ENCODE measurements at places on chromosomes 4 and X.

DNA sequence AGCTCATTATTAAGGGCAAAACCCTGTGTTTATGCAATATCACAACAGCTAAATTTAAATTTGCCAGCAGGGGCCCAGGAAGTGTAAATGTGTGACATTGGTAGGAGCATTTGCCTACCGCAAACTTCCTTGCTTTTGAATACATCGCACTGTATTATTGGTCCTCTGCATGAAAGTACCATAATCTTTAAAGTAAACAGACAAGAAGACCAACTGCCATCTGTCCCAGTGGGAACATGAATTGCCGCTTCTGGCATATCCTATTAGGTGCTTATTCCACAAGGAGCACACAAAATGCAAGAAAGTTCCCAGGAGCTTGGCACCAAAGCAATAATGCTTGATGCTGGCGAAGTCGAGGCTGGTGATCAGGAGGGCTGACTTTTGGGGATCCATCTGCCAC lies 51.3 kb downstream of the SOD3 start:
- no peak for DNase-seq

- DNase-seq = no peak
Measured at GRCh38 chr4:4948370-4948769, 70.9 kb downstream of the CYTL1 start.

DNA sequence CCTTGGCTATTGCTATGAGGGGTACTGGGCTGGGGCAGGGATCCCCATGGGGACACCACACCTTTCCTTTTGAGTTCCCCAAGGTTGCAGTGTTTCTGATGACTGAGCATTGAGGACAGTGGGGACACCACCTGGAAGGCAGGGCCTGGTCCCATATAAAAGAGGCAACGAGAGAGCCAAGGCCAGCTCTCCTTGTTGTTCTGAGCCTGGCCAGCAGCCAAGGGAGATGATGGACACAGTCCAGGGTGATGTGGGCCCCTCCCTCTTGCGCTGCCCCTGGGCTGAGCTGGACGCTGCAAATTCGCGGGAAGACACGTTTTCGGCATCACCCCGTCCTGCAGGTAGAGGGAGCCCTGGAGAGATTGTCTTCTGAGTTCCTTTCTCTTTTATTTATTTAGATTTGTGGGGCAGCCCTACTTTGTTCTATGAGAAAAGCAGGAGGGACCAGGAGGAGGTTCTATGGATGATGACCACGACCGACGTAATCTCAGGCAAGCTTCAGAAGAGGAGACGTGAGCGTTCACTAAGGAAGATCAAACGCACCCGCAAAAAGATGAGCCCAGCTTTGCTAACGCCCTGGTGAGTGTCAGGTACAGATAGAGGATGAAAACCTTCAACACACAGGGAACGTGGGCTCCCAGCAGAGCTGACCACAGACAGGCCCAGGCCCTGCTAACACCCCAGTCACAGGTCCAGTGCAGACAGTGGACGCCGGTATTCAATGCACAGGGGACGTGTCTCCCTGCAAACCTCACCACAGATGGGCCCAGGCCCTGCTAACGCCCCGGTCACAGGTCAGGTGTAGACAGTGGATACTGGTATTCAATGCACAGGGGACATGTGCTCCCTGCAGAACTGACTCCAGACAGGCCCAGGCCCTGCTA lies 97.4 kb downstream of the SHOX start:
- no peak for DNase-seq

DNA sequence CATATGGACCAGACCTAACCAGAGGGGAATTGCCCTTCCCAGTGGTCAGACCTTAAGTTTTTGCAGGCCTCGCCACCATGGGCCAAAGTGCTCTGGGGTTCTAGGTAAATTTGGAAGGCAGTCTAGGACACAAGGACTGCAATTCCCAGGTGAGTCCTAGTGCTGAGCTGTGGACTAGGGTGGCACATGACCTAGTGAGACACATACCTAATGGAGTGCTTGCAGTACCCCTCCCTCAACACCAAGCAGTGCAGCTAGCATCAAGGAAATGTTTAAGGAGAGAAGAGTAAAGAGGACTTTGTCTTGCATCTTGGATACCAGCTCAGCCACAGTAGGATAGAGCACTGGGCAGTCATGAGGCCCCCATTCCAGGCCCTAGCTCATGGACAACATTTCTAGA lies 60.8 kb downstream of the BRCC3 start:
- no peak for DNase-seq

DNA sequence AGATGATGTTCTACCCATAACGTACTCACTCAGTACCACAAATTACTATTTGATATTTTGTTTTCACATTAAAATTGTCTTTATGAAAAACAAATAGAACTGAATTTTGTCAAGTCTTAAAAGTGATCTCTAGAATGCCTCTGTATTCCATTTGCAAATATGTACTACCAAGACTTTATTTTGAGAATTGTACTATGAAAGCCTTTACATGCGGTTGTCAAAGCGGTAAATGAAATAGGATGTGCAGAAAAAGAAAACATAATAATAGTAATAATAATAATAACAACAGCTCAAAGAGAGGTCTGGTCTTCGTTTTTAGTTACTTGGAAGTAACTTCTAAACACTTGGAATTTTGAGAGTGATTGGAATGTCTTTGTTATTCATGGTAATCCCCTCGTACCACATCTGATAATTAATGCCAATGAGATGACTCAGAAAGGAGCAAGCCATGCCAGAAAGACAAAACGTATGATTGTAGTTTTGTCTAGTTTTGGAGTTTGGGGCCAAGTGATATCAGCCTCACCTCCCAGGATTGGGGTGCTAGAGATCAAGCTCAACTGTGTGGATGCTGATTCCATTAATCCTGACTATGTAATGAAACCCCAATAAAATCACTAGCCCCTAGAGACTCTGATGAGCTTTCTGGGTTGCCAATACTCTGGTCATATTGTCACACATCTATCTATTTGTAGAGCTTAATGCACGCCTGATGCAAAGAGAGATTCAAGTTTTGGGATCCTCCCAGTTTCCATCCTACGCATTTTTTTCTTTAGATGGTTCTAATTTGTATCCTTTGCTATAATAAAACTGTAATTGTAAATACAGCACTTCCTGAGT lies 20.2 kb upstream of the CTSO start:
- no peak for DNase-seq

DNA sequence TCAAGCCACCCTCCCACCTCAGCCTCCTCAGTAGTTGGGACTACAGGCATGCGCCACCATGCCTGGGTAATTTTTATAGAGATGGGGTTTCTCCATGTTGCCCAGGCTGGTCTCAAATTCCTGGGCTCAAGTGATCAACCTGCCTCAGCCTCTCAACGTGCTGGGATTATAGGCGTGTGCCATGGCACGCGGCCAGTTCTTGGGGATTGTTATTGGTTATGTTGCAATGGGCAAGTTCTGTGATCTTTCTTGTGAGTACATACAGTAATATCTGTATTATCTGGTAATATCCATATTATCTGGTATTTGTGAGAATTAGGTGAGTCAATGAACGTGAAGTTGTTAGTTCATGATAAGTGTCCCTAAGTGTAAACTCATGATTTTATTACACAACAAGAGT lies 90.3 kb upstream of the TBL1X start:
- DNase-seq = no peak

- DNase-seq = no peak
Measured at GRCh38 chr4:81392164-81392563, 79.5 kb downstream of the RASGEF1B start.

- DNase-seq = no peak
Measured at GRCh38 chr4:53586121-53586816, 5.0 kb downstream of the LNX1 start.

- no peak for DNase-seq
Measured at GRCh38 chr4:155961575-155961974, 7.9 kb upstream of the CTSO start.

GRCh38 chrX:96433409-96434077 lies 251.1 kb upstream of the DIAPH2 start:
- no peak for DNase-seq

DNA sequence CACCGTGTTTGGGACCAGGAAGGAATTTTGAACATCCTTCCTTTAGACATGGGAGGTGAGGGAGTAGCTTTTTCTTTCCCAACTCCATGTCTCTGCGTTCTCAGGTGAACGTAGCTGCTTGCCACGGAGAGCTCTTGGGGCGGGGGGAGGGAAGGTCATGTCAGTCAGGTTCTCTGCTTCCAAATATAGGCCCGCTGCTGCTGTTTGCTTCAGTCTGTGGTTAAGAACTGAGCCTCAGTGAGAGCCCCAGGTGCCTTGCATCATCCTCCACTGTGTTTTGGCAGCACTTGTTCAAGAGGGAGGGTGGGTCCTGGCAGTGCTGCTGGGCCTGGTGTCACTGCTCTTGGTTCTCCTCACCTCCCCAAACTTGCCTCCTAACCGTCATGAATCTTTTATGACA lies 46.5 kb downstream of the HADH start:
- no peak for DNase-seq

- no peak for DNase-seq
Measured at GRCh38 chr4:112416464-112416863, 99.5 kb downstream of the NEUROG2 start.

DNA sequence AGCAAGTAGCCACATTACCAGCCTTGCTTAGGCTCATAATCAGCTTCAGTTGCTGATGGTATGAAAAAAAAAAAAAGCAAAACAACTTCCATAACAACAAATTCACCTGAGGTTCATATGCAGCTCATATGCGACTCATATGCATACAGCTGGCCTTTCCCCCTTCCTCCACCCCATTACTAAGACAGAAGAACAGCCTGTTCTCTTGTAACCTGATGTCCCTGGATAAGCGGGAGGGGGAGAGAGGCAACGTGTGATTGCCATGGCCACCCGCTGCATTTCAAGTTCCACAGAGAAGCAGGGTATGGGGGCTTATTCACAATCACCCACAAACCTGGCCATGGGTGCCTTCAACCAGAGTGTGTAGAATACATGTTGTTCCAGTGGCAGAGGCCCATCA lies 95.1 kb upstream of the DGKK start:
- no peak for DNase-seq

- DNase-seq = no peak
Measured at GRCh38 chrX:9342561-9343051, 122.3 kb upstream of the TBL1X start.

DNA sequence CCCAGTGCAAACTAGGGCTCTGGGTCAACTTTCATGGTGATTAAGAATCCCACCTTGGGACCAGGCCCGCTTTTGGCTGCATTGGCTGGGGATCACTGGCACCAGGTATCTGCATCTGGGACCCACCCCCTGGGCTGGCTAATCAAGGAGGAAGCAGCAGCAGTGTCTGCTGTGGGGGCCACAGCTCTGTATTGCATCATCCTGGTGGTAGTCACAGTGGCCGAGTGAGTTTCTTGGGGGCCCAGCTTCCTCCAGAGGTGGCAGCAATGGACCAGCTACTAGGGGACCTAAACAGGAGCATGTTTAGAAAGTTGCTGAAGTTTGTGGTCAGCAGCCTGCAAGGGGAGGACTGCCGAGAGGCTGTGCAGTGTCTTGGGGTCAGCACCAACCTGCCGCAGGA lies 15.7 kb downstream of the LNX1 start:
- DNase-seq = no peak

GRCh38 chr4:3364634-3365314 lies 72.0 kb downstream of the RGS12 start:
- DNase-seq = no peak

DNA sequence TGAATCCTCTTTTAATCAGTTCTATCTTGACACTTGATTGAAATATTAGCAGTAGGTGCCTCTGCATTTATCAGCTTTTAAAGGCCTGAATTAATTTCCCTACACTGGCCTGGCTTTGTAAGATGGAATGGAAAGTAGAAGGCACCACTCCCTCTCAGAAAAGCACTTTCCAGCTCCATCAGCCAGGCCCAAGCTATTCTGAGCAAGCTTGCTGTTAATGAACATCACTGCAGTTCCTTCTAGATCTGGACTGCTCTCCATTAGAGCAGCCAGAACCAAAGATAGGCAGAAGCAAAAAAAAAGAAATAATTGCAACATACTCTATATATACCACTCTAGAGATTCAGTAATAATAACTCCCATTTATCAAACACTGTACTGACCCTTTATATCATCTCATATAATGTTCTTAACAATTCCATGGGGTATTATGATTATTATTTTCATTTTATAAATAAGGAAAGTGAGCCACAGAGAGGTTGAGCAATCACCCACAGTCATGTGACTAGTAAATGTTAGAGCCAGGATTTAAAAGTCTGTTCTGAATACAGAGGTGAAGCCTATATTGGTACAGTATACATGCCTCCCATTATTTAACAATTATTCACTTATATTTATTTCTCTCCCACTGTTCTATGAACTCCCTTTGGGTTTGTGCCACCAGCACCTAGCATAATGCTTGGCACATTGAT lies 39.4 kb upstream of the GPC3 start:
- DNase-seq = no peak

DNA sequence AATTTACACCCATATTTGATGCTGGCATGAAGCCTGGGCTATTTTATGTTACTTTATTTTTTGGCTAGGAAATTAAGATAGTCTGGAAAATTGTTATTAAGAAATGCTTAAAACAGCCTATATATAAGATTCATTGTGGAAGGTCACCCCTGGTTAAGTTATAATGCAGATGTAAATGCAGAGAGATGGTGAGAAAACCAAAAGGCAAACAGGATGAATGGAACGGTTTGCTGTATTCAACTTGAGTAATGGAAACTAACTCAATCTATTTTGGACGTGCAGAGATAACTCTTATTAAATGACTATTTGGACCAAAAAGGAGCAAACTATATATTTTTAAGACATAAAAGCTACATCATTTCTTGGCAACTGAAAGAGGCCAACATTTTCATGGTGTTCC lies 446.3 kb upstream of the FRG1 start:
- no peak for DNase-seq

- no peak for DNase-seq
Measured at GRCh38 chr4:156931267-156931666, 40.3 kb downstream of the PDGFC start.

DNA sequence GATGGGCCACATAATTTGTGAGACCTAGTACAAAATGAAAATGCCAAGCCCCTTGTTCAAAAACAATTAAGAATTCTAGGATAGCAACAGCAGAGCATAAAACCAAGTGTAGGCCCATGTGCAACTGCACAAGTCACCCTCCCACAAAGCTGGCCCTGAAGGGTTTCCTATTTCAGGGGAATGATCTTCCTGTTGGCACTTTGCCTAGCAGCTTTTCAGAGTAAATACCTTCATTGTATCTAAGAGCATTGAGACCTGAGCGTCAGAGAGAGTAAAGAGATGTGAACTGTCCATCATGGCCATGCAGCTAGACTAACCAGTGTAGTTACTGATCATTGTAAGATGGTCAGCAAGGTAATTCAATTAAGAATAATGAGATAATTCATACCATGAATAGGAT lies 113.6 kb downstream of the CNKSR2 start:
- no peak for DNase-seq

DNA sequence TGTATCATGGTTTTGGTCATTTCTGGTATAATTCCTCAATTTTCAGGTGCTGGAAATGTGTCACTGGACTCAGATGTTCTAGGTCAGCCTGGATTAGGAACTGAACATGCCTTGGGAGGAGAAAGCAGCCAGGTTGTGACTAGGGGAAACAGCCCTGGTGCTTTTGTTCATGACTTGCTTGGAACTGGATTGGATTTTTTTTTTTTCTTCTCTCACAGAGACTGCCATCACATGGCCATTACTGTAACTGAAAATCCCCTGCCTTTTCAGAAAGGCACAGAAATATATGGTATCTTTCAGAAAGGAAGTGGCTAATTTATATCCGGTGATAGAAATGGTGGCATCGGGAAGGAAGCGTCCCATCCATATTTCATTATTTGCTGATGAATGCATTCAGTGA lies 34.6 kb downstream of the SEPTIN11 start:
- no peak for DNase-seq
